ENCODE measurements at places on chromosomes 5 and 9. TPM values are rescaled to one million over a fixed set of nuclear protein-coding genes. Genes with fewer than 3 reads are reported as not detected.

DNA sequence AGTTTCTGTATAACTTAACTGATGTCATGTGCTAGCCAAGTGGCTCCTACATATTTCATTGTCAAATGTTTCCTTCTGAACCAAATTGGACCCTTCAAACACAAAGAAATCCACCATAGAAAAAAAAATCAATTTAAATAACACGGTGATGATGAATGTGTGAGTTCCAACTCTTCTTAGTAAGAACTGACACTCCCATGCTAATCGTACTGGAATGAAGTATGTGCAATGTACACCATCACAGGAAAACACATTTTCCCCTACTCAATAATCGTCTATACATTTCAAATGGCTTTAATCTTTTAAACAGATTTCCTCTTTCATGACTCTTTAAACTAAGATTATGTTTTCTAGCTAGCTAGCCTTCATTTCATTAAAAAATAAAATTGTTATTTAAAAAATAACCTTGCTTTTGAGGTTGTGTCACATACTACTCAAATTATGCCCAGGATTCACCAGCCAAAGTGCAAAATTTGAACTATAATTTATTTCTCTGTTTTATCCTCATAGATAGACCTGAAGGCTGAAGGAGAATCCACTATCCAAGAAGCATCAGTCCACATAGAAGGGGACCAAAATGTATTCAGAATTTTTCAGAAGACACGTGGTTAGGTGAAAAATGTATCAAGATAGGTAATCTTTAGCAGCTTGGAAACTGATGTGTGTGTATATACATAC lies 131.0 kb upstream of the ITGA1 start:
- H3K27ac ChIP-seq, result no peak overlapping the region
- no peaks in the 10 kb centered on the region for H3K36me3 ChIP-seq
- H3K27me3 ChIP-seq, result no peaks in the 10 kb centered on the region
- no peaks in the 10 kb centered on the region for H3K4me1 ChIP-seq
- H3K4me3 ChIP-seq, result no peak overlapping the region

- H3K4me3 ChIP-seq, result no peak overlapping the region
- no peak overlapping the region for H3K27ac ChIP-seq
- H3K4me1 ChIP-seq, result no peaks in the 10 kb centered on the region
- no peaks in the 10 kb centered on the region for H3K36me3 ChIP-seq
- no peak for DNase-seq
- H3K27me3 ChIP-seq, result no peaks in the 10 kb centered on the region
Observed at GRCh38 chr5:122229551-122229950, 82.5 kb upstream of the SNCAIP start.

DNA sequence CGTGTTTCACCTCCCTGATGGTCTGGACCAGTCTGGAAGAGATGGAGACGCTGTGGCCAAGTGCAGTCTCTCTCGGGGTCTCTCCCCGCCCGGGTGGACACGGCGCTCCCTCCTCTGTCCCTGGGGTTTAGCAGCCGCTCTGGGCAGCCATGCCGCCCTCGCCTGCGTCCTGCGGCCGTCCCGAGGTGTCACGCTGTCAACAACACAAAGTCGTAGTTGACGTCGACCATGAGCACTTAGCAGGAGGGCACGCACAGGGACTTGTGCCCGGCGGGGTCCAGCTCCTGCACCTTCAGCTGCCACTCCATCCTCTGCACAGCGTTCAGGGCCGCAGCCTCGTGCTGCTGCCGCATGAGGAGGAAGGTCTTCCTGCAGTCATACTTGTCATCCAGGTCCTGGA lies 368.9 kb downstream of the CDH9 start:
- no peak overlapping the region for H3K4me3 ChIP-seq
- no peaks in the 10 kb centered on the region for H3K36me3 ChIP-seq
- DNase-seq, result no peak
- H3K27me3 ChIP-seq, result no peaks in the 10 kb centered on the region
- no peaks in the 10 kb centered on the region for H3K4me1 ChIP-seq

DNA sequence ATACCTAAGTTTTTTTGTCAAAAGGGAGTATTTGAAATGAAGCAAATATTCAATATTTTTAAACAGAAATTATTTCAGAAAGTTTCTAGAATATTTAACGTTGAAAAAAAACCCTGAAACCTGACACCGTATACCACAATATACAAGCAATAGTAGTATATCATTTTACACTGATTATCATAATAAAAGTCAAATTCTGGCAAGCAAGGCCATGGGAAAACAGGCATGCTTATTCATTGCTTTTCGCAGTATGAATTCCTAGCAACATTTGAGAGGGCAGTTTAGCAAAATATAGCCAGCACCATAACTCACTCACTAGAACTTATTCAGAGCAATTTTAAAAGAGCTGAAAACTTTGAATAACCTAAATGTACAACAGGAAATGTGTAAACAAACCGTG lies 46.1 kb downstream of the ERAP1 start:
- H3K4me1 ChIP-seq, result peaks cover 9% of the 10 kb centered on the region
- DNase-seq, result no peak
- no peak overlapping the region for H3K27ac ChIP-seq
- no peak overlapping the region for H3K4me3 ChIP-seq
- H3K27me3 ChIP-seq, result no peaks in the 10 kb centered on the region
- peaks cover 67% of the 10 kb centered on the region for H3K36me3 ChIP-seq

GRCh38 chr5:93421468-93421867 lies 159.6 kb downstream of the NR2F1-AS1 start:
- H3K4me3 ChIP-seq, result no peak overlapping the region
- no peaks in the 10 kb centered on the region for H3K27me3 ChIP-seq
- H3K36me3 ChIP-seq, result no peaks in the 10 kb centered on the region
- H3K27ac ChIP-seq, result no peak overlapping the region

The FGF1 gene
- not detected for total RNA-seq

- H3K27me3 ChIP-seq, result no peaks in the 10 kb centered on the region
- H3K4me1 ChIP-seq, result peaks cover 45% of the 10 kb centered on the region
- DNase-seq, result no peak
- no peak overlapping the region for H3K4me3 ChIP-seq
Observed at GRCh38 chr9:110742741-110743371, 74.3 kb downstream of the MUSK start.

- H3K4me1 ChIP-seq, result peaks cover 34% of the 10 kb centered on the region
- no peak for DNase-seq
- H3K27me3 ChIP-seq, result peaks cover 11% of the 10 kb centered on the region
- peaks cover 78% of the 10 kb centered on the region for H3K36me3 ChIP-seq
- peak overlapping the region; percentile 89 for H3K4me3 ChIP-seq
- peak overlapping the region; percentile 100 for H3K27ac ChIP-seq
Observed at GRCh38 chr9:128149951-128150593, 819 bp downstream of the LCN2 start.

GRCh38 chr5:35820735-35821134 lies 36.0 kb upstream of the IL7R start:
- no peak overlapping the region for H3K4me3 ChIP-seq
- no peaks in the 10 kb centered on the region for H3K27me3 ChIP-seq
- no peak for DNase-seq
- H3K27ac ChIP-seq, result no peak overlapping the region
- H3K4me1 ChIP-seq, result no peaks in the 10 kb centered on the region
- no peaks in the 10 kb centered on the region for H3K36me3 ChIP-seq

The UGT3A2 gene
- total RNA-seq, result not detected

- no peak overlapping the region for H3K27ac ChIP-seq
- H3K4me3 ChIP-seq, result no peak overlapping the region
- no peaks in the 10 kb centered on the region for H3K4me1 ChIP-seq
- no peak for DNase-seq
Observed at GRCh38 chr9:78725503-78725902, 428.6 kb downstream of the PSAT1 start.

DNA sequence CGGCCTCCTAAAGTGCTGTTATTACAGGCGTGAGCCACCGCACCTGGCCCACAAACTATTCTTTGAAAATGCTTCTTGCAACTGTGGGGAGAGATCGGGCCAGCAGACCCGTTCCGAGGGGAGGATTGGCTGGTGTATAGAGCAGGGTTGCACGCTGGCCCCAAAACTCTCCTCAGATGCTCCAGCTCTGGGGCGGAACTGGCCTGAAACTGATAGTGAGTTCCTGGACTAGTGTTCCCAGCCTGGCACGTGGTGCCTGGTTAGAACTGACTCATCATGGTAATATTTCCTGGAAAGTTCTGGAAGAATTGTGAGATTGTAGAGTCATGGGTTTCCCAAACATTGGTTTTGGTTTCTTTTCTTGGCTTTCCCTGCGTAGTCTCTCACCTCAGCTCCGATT lies 120.5 kb downstream of the FBXL7 start:
- no peaks in the 10 kb centered on the region for H3K27me3 ChIP-seq
- H3K27ac ChIP-seq, result no peak overlapping the region
- H3K36me3 ChIP-seq, result no peaks in the 10 kb centered on the region
- no peak for DNase-seq

- H3K27me3 ChIP-seq, result no peaks in the 10 kb centered on the region
- no peak overlapping the region for H3K4me3 ChIP-seq
- no peak overlapping the region for H3K27ac ChIP-seq
- peaks cover 5% of the 10 kb centered on the region for H3K36me3 ChIP-seq
- H3K4me1 ChIP-seq, result peaks cover 72% of the 10 kb centered on the region
Observed at GRCh38 chr5:100789694-100790093, 113.4 kb downstream of the ST8SIA4 start.

The HTR1A gene
- total RNA-seq, result not detected

GRCh38 chr5:96816991-96817390 lies 9.2 kb upstream of the ERAP1 start:
- H3K4me3 ChIP-seq, result no peak overlapping the region
- H3K4me1 ChIP-seq, result peaks cover 9% of the 10 kb centered on the region
- H3K27ac ChIP-seq, result no peak overlapping the region
- H3K27me3 ChIP-seq, result no peaks in the 10 kb centered on the region
- no peaks in the 10 kb centered on the region for H3K36me3 ChIP-seq
